ENCODE measurements at places on chromosomes 4 and X. TPM values are rescaled to one million over a fixed set of nuclear protein-coding genes. Genes with fewer than 3 reads are reported as not detected.

- no peaks in the 10 kb centered on the region for H3K4me1 ChIP-seq
- DNase-seq: no peak
- H3K27me3 ChIP-seq: no peaks in the 10 kb centered on the region
- H3K36me3 ChIP-seq: no peaks in the 10 kb centered on the region
Measured at GRCh38 chr4:53852343-53852742, 212.1 kb downstream of the CHIC2 start.

GRCh38 chrX:39822133-39822748, 275.5 kb downstream of the BCOR start:
- H3K4me3 ChIP-seq: no peak overlapping the region
- no peak overlapping the region for H3K27ac ChIP-seq
- H3K4me1 ChIP-seq: peaks cover 16% of the 10 kb centered on the region

DNA sequence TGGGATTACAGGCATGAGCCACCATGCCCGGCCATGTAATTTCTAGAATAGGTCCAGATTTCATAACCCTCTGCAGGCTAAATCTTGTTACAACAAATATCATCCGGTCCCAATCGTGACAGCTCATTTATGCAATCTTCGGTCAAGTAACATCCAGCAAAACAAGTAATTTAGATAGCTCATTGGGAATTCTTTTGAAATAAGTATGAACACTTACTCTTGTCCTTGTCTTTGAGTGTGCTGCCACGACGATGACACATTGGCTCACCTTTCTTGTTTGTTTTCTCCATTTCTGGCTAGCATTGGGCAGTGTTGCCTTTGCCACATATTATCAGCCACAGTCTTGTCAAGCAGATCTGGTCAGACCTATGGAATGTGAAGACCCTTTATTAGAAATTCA, 92.0 kb downstream of the PHEX start:
- no peaks in the 10 kb centered on the region for H3K27me3 ChIP-seq
- no peaks in the 10 kb centered on the region for H3K36me3 ChIP-seq
- DNase-seq: no peak
- H3K4me3 ChIP-seq: no peak overlapping the region
- H3K4me1 ChIP-seq: no peaks in the 10 kb centered on the region
- no peak overlapping the region for H3K27ac ChIP-seq

GRCh38 chr4:5526080-5526846, 182.1 kb downstream of the EVC2 start:
- no peak overlapping the region for H3K27ac ChIP-seq
- peaks cover 3% of the 10 kb centered on the region for H3K4me1 ChIP-seq
- no peak overlapping the region for H3K4me3 ChIP-seq
- no peaks in the 10 kb centered on the region for H3K27me3 ChIP-seq

DNA sequence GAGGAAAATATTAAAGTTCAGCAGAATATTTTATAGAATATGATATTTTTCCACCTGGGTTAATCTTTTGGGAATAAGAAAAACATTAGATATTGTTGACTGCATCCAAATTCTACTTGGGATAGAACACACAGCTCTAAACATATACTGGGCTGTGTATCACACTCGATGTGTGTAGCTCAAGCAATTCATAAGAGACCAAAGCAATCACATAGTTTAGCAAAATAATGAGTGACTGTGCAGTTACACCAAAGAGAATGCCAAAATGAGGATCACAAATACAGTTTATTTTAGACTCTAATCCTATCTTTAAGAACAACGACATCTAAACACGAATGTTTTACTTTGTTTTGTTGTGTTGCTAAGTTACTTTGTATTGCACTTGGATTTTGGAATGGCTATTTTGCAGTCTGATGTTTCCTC, 101.2 kb downstream of the CBR4 start:
- H3K4me1 ChIP-seq: peaks cover 3% of the 10 kb centered on the region
- no peak overlapping the region for H3K4me3 ChIP-seq
- H3K36me3 ChIP-seq: no peaks in the 10 kb centered on the region
- no peak overlapping the region for H3K27ac ChIP-seq
- no peaks in the 10 kb centered on the region for H3K27me3 ChIP-seq

- no peak for DNase-seq
- peaks cover 20% of the 10 kb centered on the region for H3K36me3 ChIP-seq
- no peaks in the 10 kb centered on the region for H3K27me3 ChIP-seq
- no peak overlapping the region for H3K27ac ChIP-seq
- no peak overlapping the region for H3K4me3 ChIP-seq
Measured at GRCh38 chrX:7071390-7071789, 76.1 kb upstream of the STS start.

DNA sequence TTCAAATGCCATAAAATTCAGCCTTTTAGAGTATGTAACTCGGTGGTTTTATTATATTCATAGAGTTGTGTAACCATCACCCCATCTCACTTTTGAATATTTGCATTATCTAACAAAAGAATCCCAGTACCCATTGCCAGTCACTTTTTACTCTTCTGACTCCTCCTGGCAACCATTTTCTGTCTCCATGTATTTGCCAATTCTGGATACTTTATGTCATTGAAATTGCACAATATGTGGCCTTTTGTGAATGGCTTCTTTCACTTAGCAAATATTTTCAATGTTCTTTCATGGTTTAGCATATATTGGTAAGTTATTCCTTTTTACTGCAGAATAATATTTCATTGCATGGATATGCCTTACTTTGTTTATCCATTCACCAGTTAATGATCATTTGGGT, 79.9 kb downstream of the SLIT2 start:
- no peaks in the 10 kb centered on the region for H3K36me3 ChIP-seq
- H3K27ac ChIP-seq: no peak overlapping the region
- no peaks in the 10 kb centered on the region for H3K27me3 ChIP-seq
- no peaks in the 10 kb centered on the region for H3K4me1 ChIP-seq
- no peak overlapping the region for H3K4me3 ChIP-seq

Gene PITX2
- 0.30 TPM for total RNA-seq

Gene OPHN1
- 16.9 TPM for total RNA-seq

Gene NXF2
- total RNA-seq: not detected

Gene CRMP1
- 1.0 TPM for total RNA-seq

Gene GABRB1
- not detected for total RNA-seq

Gene STS
- total RNA-seq: 8.1 TPM

Measured in upper lobe of left lung (tissue), 6 donors.